ENCODE measurements at places on chromosomes 1 and 21.

DNA sequence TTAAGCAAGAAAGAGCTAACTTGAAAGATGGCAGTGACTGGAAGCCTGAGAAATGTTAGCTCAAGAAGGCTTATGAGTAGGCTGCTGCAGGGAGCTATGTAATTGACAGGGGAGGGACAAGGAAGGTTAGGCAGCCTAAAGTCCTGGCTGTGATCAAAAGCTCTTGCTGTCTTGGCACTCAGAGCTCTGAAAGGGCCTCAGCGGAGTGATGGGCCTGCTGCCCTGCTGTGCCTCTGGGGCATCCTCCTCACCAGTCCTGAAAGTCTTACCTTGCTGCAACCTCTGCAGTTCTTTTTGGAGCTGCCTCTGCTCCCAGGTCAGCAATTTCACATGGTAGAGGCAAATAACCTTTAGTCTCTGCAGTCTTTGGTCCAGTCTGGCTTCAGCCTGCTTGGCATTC is 1.8 kb downstream of the CCDC190 start:
- DNase-seq, result no peak

- DNase-seq, result no peak
These were observed 675 bp downstream of the MYSM1 start for GRCh38 chr1:58699011-58699762.

DNA sequence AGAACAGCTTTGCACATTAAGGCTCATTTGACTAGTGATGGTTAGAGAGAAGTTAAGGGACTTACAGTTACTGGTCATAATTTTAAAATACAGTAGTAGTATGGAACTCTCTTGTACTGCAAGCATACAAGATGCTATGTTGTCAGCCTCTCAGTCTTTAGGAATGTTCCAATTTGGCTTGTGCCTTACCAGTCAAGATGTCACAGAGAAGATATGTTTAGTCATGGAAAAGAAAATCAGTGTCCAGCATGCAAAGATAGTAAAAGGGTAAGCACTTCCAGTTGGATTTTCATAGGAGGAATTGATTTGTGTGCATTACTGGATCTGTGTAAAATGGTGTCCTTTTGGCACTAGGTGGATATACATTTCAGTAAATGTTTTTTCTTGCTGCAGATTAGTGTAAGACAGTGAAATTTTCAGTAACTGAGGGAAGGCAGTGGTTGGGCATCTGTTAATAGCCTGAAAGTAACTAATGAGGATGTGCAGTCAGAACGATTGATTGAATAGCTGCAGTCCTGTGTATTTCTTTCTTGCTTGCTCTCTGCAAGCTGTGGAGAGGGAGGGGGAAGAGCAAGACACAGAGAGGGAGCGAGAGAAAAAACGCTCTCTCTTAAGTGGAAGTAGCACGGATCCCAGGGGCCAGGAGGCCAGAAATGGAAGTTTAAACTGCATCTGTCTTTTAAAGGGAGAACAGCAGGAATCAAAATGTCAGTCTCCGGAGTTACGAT is 108.2 kb downstream of the CLEC20A start:
- no peak for DNase-seq

- DNase-seq, result no peak
These were observed 253.7 kb downstream of the HHAT start for GRCh38 chr1:210582205-210582970.

DNA sequence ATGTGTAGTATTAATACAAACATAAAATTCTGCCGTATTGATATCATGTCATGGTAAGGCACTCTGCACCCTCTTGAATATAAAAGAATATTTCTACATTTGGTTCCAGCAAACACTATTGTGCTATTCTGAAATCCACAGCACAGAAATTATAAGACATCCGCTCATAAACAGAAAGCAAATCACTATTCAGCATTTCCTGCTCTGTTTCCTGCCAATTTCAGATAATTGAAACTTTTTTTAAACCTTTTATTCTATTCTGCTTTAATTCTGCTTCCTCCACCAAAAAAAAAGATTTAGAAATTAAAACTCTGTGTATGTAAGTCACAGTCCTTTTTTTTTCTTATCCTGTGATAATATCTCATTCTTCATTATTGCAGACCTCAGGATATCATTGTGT is 39.6 kb upstream of the PLEKHO1 start:
- no peak for DNase-seq

DNA sequence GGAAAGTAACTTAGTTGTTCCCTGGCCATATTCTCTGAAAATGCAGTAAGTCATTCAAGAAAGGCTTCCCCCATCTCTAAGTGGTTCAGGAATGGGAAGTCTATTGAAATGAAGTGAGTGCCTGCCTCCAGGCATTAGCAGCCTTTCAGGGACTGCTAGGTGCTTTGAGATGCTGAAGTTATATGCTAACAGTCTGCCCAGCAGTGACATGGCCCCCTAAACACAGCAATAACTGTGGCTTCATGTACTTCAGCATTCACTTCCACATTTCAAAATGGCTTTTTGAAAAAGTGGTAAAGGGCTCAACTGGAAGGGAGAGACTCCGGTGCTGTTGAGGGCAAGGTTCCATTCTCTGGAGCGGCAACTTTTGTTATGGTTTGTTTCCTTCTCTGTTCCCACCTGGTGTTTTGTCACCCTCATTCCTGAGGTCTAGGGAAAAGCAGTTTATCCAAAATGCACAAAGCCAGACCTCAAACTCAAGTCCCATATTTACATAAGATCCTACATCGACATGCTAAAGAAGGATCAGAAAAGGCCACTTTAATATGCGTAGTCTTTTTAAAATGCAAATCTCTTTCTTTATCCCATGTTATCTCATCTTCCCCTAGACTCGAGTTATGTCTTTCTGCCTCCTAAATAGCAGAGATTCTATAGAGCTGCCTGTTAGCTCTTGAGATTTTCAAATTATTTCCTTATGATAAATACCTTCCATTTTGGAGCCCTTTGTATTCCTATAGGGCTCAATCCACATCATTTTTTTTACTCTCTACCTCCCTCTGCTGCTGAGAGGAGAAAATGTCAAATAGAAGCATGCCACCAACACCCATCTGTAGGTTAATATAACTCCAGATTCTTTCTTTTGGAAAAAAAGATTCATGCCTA is 34.2 kb upstream of the LRRC8C start:
- DNase-seq, result no peak

DNA sequence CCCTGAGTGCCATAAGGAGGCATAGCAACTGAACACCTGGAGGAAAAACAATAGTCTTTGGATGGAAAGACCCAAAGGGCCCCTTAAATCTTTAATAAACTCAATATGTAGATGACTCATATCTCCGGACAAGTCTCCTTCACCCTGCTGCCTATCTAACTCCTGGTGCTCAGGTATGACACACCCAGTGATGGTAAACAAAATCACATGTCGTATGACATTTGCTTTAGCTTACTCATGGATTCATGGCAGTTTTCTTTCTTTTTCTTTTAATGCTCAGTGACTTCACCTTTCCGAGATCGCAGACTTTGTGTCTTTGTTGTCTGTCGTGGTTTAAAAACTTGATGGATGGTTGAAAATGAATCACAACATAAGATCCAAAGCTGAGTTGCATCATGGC is 208.5 kb upstream of the PROX1 start:
- DNase-seq, result no peak

DNA sequence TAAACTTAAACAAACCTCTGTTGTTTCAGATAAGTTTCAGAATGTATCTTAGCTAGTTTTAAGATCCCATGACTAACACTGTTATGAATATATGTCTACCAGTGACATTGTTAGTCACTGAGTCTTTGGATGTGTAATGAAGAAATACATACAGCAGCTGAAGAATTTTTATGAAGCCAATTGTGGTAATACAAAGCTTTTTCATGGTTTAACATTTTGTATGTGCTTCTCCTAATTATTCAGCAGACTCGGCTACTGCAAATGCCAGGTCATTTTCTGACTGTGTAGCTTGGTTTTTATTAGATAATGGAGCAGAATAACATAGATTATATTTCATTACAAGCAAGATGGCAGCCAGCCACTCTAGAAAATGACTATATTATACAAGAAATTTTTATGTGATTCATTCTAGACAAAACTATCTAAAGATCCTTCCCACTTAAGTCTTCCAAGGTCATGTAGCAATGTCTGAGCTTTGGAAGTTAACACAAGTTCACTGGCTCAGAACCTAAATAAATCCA is 147.8 kb downstream of the TNFSF18 start:
- DNase-seq, result no peak

Data from RWPE2 (cell line).